Omental fat pad (tissue), 4 donors: ENCODE measurements at places on chromosomes 1 and 21. TPM values are rescaled to one million over a fixed set of nuclear protein-coding genes. Genes with fewer than 3 reads are reported as not detected.

FAM229A gene
- total RNA-seq = 5.3 TPM

PCNT gene
- total RNA-seq = 51.7 TPM

MASP2 gene
- not detected for total RNA-seq

KRTAP10-10 gene
- total RNA-seq = not detected

INAVA gene
- 0.95 TPM for total RNA-seq

A3GALT2 gene
- not detected for total RNA-seq

CFAP141 gene
- not detected for total RNA-seq

RAVER2 gene
- total RNA-seq = 6.6 TPM

NIT1 gene
- 38.6 TPM for total RNA-seq

L1TD1 gene
- 0.13 TPM for total RNA-seq

SPRR3 gene
- total RNA-seq = not detected

- DNase-seq = no peak
These were observed 119.3 kb downstream of the CRYAA start for GRCh38 chr21:43287795-43288755.

DNA sequence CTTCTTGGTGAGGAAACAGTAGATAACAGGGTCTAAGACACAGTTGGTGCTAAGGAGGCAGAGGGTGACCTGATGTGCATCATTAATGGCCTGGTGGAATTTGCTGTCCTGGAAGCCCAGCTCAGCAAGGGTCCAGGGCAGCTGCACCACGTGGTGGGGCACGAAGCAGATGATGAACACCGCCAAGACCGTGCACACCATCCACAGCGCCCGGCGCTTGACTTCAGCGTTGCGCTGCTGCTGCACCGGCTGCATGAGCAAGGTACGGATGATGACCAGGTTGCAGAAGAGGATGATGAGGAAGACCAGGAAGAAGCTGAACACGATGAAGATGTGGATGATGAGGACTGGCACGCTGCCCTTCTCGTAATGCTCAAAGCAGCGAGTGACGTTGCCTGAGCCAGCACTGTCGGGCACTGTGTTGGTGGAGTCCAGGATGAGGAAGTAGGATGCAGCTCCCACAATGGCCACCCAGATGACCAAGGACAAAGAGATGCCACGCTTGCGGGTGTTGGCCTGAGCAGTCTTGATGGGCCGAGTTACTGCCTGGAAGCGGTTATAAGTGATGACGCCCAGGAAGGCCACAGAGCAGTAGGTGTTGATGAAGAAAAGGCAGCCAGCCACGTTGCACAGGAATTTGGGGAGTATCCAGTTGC lies 26.2 kb downstream of the PTAFR start:
- DNase-seq = no peak

DNA sequence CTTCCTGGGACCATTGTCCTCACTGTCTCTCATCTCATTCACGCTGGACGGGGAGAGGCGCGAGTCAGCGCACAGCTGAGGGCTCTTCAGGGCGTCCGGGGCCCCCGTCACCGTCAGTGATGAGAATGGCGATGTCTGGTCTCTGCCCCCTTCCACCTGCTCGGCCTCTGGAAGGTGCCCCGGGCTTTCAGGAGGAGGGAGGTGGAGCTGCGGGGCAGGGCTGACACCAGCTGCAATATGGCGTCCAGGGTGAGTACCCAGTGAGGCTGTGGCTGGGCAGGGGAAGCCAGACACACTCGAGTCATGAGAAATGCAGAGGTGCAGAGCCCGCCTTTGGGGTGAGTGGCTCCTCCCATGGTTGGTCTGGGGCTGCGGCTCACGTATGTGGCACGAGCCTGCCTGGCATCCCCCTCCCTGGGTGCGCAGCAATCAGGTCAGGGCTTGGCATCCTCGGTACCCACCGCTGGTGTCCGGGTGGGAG lies 15.1 kb downstream of the MORN1 start:
- no peak for DNase-seq

DNA sequence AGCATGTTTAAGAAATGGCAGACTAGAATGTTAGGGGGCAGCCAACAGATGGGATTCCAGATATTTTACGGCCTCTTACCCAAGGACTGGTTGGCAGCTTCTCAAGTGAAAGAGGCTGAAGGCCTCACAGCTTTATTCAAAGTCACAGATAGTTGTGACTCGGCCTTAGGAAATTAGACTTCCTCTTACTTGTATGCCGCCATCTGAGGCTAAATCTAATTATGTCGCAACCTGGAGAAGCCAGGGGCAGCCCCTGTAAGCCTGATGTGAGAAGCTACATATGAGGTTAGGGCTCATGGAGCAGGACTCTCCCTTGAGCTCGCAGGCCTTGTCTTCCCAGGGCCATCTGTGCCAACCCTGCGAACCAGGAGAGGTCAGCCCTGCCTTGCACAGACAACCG lies 352.5 kb downstream of the HHAT start:
- no peak for DNase-seq

DNA sequence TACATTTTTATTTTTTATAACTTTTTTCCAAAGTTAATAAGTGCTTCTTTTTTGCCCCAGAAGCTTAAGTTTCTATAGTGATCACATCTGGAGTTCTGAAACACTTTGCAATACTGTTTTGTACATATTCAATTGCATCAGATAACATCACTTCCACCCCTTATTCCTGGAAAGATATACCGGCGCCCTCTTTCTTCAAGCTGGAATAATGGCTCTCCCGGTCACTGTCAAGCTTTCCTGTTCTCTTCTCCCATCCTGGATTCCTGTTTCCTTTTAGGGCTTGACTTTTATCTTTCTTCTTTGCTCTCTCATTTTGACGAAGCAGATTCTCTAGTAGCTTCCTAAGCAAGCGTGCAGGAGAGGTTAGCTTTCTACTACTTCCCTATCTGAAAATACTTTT lies 1866.8 kb downstream of the MRPL39 start:
- DNase-seq = no peak

DNA sequence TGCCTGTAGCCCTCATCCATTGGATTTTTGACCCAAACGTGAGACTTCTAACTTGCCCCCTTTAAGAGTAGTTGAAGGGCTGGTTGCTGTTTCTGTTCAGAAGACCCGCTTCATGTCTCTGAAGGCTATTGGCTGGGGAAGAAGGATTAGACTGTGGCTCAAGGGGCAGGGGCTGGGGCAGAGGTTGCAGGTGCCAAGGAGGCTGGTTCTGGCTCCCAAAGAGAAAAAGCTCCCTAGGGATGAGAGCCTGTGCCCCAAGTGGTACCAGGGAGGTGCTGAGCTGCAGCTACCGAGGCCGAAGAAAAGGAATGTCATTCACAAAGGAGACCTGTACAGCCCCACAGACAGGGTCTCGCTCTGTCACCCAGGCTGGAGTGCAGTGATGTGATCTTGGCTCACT lies 5.8 kb downstream of the WNT3A start:
- no peak for DNase-seq

DNA sequence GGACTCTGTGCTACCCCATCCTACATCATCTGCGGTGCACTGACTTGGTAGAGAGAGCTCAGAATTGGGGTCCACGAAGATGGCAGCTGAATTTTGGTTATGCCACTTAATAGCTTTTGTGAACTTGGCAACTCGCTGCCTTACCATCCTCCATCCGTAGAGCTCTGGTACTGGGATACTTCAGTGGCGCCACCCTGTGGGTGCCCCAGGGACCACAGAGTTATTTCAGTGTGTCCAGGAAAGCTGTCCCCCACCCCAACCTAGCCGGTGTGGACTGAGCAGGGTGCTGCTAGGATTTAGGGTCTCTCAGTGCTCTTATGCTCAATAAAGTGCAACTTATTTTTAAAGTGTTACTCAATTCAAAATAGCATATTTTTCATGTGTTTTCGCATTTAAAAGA lies 9.0 kb upstream of the USF1 start:
- no peak for DNase-seq

GRCh38 chr1:60558236-60558635 lies 484.7 kb upstream of the C1orf87 start:
- no peak for DNase-seq

DNA sequence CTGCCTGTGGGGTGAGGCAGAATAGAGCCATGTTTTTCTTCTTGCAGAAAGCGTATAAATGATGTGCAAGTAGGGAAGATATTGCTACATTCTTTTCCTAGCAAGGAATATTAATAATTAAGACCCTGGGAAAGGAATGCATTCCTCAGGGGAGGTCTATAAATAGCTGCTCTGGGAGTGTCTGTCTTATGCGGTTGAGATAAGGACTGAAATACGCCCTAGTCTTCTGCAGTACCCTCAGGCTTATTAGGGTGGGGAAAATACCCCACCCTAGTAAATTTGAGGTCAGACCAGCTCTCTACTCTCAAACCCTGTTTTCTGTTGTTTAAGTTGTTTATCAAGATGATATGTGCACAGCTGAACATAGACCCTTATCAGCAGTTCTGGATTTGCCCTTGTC lies 155.9 kb upstream of the HMCN1 start:
- DNase-seq = no peak

DNA sequence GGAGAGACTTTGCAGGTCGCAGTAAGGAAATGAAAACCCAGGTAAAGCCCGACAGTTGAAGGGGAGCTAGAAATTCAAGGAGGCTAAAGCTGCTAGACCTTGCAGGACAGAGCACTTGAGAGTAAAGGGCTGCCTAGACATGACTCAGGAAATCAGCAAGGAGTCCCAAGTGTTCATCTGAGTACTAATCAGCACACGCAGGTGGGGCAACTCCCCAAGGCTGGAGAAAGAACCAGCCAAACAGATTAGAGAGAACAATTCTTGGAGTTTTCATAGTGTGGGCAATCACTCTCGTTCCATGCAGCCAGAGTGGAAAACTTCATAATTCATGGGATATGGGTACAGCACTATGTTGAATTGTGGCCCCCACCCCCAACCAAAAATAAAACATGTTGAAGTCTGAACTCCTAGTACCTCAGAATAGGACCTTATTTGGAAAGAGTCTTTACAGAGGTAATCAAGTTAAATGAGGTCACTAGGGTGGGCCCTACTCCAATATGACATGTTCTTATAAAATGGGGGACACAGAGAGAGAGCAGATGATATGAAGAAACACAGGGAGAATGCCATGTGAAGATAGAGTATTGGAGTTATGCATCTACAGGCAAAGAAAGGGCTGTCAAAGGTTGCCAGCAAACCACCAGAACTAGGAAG lies 28.0 kb downstream of the SYDE2 start:
- no peak for DNase-seq

DNA sequence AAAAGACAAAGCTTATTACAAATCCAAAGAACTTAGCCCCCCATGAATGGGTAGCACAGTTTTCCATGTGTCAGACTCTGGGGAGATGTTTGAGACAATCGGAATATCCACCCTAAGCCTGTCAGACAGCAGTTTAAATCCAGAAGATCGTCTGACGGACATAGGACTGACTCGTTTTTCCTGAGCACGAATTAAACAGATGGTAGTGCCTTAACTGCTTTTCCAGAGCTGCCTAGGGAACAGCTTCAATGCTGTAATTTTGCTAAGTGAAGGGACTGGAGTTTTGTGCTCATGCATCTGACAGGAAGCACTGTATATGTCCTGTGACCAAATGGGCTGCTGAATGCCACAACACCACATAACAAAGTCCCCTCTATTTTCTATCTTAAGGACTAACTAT lies 48.6 kb downstream of the PCNX2 start:
- DNase-seq = no peak

DNA sequence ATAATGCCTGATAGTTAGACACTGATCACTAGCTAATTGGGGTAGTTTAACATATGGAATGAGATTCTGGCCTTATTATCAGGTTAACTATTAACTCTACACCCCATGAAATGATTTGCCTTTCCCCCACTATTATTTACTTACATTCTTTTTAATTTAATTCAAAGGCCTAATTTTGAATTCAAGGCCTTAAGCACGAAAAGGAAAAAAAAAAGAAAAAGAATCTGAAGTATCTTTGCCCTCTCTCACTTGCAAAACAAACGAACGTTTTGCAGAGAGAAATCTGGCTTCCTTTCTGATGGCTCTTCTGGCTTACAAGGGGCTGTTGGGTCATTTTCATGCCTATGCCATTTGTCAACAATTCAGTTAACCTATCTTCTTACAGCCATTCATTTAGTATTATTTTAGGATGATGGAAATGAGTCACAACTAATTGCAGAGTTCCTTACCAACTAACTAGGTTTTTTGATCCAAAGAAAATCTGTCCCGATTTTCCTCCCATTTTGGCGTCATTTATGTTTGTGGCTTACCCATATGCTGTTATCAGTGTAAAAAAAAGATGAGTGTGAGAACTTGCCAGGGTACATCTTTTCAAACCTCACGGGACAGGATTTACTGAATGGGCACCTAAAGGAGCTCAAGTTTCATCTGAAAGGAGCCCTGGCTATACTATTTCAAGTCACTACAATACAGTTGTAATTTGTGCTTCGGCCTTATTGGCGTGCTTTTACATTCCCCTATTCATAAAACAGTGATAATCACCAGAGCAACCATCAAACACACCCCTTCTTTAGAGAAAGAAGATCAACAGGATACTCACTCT lies 1.9 kb upstream of the ERRFI1 start:
- DNase-seq = no peak

- DNase-seq = no peak
These were observed 485 bp downstream of the SIPA1L2 start for GRCh38 chr1:232629250-232630046.

DNA sequence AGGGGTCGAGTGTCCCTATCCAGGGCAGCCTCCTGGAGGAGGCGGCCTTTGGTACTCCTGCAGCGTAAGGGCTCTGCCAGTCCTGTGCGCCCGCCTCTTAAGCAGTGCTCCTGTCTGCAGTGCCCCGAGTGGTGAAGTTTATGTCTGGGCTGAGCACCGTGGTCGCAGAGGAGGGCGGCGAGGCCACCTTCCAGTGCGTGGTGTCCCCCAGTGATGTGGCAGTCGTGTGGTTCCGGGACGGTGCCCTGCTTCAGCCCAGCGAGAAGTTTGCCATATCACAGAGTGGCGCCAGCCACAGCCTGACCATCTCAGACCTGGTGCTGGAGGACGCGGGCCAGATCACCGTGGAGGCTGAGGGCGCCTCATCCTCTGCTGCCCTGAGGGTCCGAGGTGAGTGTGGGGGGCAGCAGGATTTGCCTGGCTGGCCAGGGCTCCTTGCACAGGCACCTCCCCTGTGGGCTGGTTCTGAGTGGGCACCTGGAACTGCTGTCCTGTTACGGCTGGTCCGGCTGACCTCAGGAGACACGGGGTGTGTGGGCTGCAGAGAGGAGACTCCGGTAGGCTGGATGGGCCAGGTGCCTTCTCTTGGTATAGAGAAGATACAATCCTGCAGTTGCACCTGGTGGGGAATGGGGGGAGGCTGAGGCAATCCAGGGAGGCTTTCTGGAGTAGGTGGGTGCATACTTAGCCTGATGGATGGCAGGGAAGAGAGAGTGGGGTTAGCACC lies 66.8 kb downstream of the OBSCN start:
- peak; percentile 19 for DNase-seq

- peak; percentile 42 for DNase-seq
These were observed at the start of gene MYCL for GRCh38 chr1:39901714-39902459. TSS of gene MYCL (minus strand) at chr1:39901917. CDS start at chr1:39901434, 483 bp downstream.

GRCh38 chr1:106571109-106571508 lies 485.4 kb upstream of the PRMT6 start:
- no peak for DNase-seq
